ENCODE measurements at places on chromosomes 7 and 10.
A peak's percentile ranks its signal among the peaks of the same experiment; 100 is the strongest.

DNA sequence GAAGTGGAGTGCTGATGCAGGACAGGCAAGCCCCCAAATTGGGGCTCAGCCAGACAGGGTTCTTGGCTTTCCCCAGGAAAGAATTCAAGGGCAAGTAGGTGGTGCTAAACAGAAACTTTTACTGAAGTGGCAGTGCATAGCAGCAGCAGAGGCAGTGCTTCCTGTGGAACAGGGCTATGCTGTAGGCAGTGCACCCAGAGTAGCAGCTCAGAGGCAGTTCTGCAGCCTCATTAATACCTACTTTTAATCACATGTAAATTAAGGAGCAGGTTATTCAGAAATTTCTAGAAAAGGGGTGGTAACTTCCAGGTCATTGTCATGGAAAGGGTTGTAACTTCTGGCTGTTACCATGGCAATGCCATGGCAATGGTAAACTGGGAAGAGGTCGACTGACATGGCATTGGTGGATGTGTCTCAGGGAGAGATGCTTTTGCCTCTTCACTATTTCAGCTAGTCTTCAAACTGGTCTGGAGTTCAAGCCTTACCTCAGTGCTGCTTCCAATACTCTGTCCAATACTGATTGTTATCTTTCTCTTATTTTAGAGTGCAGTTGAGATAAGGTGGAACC is 29.2 kb downstream of the PRSS58 start:
- DNase-seq = no peak

DNA sequence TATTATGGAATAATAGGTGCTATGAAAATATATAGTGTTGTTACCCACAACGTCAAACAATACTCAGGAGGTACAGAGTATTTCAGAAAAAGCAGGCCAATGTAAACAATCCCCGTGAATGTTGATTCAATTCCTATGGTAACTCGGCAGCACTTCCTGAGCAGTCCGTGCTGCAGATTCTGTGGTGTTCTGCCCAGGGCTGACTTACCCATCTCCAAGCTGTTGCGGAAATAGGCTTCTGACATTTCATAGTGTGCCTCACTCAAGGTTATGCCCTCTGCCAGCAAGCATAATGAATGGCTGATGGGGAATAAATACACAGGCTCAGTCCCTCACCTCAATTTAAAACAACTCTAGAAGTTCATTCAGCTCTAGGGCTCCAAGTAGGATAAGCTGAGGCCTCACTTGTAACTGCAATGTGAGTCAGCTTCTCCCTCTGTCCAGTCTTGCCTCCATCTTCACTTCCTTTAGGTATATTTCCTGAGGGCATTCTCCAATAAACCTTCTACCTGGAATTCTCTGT is 177.6 kb downstream of the GNAI1 start:
- DNase-seq = peak; percentile 15

DNA sequence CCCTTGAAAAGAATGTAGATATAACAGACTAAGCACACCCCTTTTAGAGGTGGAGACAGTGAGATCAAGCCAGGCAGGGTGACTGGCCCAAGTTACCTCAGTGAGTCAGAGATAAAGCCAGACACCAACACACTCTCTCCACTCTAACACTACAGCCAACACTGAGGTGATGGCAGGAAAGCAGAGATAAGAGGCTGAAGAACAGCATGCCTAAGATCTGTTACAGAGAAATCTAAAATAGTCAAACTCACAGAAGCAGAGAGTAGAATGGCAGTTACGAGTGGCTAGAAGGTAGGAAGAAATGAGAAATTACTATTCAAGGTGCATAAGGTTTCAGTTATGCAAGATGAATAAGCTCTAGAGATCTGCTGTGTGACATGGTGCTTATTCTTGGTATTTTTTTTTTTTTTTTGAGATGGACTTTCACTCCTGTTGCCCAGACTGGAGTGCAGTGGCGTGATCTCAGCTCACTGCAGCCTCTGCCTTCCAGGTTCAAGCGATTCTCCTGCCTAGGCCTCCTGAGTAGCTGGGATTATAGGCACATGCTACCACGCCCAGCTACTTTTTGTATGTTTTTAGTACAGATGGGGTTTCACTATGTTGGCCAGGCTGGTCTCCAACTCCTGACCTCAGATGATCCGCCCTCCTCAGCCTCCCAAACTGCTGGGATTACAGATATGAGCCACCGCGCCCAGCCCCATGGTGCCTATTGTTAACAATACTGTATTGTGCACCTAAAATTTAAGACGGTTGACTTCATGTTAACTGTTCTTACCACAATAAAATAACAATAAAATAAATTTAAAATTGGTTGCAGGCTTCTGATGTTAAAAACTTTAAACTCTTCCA is 28.7 kb downstream of the ICA1 start:
- DNase-seq = no peak

DNA sequence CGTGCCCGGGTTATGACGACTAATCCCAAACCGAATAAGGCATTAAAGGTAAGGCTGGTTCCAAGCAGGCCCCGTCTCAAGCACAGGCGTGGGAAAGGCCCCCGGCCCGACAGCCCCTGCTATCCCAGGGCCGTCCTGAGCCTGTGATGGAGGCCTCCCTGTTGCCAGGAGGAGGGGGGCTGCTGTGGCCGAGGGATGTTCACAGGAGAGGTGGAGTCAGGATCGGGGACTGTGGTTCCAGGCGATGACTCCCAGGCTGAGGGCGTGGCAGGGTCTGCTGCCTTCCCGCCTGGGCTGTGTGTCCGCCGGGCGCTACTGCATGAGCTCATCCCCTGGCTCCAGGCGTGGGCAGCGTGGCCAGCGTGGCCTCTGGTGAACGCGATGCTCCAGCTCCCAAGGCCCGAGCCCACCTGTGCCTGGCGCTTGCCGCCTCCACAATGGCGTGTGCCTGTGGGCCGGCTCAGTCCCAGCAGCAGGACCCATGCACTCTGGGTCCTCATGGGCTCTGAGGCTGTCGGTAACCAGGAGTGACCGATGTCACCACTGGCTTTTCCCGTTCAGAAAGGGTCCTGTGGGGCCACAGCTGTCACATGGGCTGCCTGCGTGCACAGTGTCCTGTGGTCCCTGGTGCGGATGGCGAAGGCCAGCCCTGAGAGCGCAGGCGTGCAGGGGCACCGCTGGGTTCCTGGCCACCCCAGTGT is 8.8 kb downstream of the MAFK start:
- peak; percentile 49 for DNase-seq

DNA sequence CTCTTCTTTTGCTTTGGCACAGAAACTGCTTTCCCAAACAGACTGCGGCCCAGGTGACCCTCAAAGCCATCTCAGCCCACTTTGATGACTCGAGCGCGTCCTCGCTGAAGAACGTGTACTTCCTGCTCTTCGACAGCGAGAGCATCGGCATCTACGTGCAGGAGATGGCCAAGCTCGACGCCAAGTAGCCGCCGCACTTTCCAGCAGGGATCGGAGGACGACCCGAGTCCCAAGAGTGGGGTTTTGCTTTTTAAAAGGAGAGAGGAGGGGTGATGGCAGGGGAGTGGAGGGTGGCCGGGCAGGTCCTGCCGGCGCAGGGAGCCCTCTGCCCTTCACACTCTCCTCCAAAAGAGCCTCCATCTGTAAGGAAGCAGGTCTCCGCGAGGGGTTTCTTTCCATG is 21.1 kb downstream of the AIFM2 start:
- no peak for DNase-seq

GRCh38 chr7:24463474-24463873 is 109.8 kb upstream of the PALS2 start:
- no peak for DNase-seq

- DNase-seq = no peak
Measured at GRCh38 chr10:34206935-34207268, 608.2 kb downstream of the PARD3 start.

- DNase-seq = no peak
Measured at GRCh38 chr10:58479045-58479444, 33.6 kb upstream of the BICC1 start.

DNA sequence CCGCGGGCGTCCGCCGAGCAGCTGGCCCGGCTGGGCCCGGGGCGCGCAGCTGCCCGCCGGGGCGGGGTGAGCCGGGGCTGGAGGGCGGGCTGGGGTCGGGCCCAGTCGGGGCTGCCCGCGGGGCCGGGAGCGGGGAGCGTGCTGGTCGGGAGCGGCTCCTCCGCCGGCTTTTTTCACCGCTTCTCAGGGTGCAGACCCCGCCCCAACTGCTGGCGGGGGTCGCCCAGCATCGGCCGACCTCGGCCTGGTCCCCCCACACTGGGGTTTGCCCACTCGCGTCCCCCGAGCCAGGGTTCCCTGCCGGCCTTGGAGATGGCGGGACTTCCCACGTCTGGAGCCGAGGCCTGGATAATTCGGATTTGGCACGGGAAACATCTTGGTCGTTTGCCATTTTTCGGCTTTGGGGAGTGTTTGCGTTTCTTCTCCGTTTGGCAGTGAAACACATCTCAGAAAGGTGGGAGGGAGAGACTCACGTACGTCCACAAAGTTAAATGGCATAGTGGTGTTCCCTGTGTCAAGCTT is 432 bp downstream of the TMEM248 start:
- DNase-seq = peak; percentile 75

GRCh38 chr7:8134089-8134733 is 127.8 kb downstream of the ICA1 start:
- no peak for DNase-seq

DNA sequence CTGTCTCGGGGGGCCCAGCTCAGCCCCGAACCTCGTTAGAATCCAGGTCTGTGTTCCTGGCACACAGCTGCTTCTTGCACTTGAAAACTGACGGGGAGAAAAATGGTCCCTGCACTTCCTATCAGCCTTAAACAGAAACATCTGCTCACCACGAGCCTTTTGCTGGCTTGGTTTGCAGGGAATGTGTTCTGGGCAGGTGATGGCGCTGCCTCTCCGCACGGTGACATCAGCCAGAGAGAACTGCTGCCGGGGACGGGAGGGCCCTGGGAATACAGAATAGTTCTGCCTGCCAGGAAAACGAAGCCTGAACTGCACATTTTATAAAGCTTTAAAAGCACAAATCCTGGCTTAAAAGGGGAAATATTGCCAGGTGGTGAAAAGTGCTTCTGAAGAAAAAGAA is 622.5 kb downstream of the TYW1 start:
- peak; percentile 33 for DNase-seq

DNA sequence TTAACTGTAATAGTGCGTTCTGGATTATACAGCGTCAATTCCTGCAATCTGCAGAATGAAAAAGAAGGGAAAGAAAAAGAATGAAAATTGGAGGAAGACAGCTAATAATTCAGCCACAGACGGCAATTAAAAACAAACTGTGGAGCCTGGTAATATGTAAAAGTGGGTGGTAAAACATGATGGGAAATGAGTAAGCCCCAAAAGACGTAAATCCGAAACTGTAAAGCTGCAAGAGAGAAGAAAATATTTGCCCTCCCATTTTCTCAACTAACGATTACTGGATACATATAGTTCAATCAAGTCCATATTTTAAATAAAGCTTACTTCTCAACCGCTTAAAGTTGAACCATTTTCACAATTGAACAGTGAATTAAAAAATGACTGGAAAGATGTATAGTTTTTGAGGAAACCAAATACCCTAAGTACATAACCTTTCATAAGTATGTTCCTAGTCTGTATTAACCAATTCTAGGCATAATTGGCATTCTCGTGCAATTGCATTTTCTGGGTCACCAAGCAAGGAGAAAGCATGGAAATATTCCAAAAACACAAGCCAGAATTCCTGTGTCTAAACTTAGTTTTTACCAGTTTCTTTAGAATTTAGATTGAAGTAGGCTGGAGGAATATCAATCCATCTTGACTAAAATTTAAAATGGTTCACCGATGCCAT is 44.8 kb downstream of the MALSU1 start:
- DNase-seq = no peak

DNA sequence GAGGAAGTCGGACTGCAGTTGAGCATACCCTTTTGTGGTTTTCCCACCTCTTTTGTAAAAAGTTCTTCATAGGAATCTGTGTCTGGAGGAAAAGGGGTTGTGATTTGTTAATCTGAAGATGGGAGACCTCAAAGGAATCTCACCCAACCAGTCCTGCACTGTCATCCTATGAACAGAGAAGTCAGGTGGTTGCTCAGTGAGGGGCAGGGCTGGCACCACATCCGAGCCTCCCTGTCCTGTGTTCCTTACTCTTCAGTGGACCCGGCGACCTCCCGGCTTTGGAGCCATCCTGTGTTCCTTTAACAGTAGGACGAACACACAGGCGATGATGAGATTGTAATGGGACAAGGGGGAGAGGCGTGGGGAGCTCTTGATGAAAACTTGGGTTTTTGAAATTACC is 2.8 kb upstream of the MGMT start:
- DNase-seq = no peak

GRCh38 chr7:42236266-42236975 is 588 bp downstream of the GLI3 start:
- DNase-seq = peak; percentile 79

GRCh38 chr7:78434281-78434680 is 635.7 kb downstream of the PHTF2 start:
- no peak for DNase-seq

DNA sequence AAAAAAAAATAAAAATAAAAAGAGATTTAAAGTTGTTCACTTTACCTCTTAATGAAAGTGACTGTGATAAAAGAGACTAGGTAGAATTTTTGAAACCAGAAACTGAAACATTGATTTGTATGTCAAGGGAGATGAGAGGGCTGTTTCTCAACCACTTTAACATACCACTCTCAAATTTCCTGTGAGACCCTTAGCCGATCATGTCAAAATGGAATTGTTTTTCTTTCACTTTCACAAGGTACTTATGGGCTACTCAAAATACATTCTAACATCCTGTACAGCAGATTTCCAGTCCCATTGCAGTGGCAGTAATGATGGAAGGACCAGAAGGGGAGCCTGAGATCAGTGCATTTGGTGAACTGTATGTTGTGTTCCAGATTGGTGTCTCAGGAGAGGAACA is 261.2 kb downstream of the PPP1R3A start:
- DNase-seq = no peak

DNA sequence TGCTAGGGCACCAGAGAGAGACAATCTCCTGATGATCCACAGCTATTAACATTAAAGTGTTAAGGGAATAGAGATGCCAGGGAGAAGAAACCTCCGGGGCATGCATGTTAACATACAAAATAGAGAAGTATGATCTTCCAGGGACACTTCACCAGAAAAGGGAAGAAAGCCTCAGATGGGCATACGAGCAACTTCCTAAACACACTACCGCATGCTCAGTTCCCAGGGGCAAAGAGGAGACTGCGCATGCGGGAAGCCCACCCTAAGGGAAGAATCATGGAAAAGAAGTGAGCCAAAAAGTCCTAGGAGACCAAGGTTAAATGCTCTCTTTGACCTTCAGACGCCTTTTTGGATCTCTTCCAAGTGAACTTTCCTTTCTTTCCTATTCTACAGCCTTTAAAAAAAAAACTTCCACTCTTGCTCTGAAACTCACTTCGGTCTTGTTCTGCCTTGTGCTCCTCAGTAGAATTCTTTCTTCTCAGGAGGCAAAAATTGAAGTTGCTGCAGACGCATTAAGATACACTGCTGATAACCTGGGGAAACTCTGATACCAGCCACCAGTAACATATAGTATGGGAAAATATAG is 1211.3 kb downstream of the REEP3 start:
- DNase-seq = no peak

- peak; percentile 61 for DNase-seq
Measured at GRCh38 chr10:13877154-13877909, 290.6 kb downstream of the PRPF18 start.

Measured in GM03348 (cell line).